ENCODE measurements at places on chromosomes 7 and 10.

DNA sequence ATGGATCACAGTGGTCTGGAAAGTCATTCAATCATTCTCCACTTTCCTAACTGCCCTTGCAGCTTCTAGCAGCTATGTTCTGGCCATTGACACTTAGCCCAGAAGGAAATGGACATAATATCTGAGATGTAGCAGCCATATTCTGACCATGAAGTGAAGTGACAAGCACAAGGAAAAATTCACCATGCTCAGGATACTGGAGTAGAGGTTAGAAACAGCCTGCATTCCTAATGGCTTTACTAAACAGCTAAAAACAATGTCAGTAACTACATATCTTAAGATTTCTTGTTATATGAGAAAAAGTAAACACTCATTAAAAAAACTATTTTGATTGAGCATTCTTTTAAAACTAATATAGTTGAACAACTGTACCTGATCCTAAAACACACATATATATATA, 443.8 kb downstream of the MAGI2 start:
- DNase-seq = no peak

GRCh38 chr10:20281579-20281978, 465.3 kb downstream of the PLXDC2 start:
- no peak for DNase-seq

- no peak for DNase-seq
These were observed 227.9 kb downstream of the GATA3 start for GRCh38 chr10:8282340-8282739.

DNA sequence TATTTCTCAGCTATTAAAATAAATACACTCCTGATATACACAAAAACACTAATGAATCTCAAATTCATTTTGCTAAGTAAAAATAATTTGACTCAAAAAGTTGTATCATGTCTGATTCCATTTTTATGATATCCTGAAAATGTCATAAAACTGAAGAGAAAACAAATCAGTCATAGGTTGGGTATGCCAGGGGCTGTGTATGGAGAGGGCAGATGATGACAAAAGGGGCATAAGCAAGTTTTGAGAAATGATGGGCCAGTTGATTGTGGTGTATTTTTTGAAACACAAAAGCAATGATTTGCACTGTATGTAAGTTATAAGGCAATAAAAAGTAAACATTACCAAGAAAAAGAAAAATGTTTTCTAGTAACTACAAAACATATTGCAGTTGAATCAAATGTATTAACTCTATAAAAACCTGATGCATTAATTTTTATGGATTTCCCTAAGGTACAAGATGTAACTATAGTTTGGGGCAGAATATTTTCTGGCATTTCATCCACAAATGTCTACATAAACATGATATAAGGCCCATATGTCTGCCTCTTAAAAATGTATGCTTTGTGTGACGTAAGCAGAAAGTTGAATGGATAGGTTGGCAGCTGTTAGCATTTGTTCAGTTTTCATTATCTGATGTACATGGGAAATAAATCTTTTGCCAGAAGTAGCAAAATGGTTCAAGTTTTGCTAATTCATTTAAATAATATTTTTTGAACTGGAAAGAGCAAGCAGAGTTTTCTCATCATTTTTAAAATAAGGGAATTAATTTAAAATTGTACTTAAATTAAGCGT, 35.1 kb upstream of the ING3 start:
- DNase-seq = no peak

- no peak for DNase-seq
These were observed 68.8 kb downstream of the ITGB8 start for GRCh38 chr7:20399521-20399920.

DNA sequence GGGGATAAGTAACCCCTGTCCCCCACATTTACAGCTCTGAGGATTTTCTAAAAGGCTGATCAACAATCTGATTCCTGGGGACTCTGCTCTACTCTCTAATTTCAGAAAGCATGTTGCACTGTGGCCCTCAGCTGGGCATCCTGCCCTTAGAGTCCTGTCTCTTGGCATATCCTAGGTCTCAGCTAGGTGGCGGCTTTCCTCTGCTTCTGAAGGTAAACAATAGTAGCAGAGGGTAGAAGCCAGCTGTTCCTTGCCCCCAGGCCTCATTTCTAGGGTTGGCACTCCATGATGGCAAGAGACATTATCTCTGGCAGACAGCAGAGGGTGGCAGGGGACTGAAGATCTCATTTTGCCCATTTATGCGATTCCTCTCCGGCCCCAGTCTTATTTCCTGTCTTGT, 77.0 kb downstream of the ADCYAP1R1 start:
- no peak for DNase-seq

DNA sequence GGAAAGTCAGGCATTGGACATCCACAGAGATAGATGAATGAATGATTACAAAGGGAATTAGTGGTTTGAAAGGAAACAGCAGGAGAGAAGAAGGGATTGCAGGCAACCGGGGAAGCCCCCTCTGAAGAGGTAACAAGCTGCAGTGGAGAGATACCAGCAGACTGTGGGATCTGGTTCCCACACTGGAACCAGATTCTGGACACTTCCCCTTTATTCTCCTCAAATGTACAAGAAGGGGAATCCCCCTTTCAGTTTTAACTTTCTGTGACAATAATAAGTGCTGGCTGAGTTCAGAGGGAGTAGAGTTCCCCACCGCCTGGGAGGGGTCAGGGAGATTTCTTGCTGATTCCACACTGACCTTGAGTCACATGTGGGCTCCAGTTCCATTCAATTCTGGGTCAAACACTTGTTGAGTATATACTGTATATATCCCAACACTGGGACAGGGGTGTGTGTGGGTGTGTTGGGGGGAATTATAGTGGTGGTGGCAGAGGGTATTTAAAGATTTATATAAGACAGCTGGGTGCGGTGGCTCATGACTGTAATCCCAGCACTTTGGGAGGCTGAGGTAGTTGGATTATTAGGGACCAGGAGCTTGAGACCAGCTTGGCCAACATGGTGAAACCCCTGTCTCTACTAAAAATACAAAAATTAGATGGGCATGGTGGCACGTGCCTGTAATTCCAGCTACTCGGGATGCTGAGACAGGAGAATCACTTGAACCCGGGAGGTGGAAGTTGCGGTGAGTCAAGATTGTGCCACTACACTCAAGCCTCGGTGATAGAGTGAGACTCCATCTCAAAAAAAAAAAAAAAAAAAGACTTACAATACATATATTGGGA, 16.5 kb upstream of the DDIT4 start:
- DNase-seq = no peak

- no peak for DNase-seq
These were observed 219.5 kb downstream of the KIAA1217 start for GRCh38 chr10:24428410-24428782.

DNA sequence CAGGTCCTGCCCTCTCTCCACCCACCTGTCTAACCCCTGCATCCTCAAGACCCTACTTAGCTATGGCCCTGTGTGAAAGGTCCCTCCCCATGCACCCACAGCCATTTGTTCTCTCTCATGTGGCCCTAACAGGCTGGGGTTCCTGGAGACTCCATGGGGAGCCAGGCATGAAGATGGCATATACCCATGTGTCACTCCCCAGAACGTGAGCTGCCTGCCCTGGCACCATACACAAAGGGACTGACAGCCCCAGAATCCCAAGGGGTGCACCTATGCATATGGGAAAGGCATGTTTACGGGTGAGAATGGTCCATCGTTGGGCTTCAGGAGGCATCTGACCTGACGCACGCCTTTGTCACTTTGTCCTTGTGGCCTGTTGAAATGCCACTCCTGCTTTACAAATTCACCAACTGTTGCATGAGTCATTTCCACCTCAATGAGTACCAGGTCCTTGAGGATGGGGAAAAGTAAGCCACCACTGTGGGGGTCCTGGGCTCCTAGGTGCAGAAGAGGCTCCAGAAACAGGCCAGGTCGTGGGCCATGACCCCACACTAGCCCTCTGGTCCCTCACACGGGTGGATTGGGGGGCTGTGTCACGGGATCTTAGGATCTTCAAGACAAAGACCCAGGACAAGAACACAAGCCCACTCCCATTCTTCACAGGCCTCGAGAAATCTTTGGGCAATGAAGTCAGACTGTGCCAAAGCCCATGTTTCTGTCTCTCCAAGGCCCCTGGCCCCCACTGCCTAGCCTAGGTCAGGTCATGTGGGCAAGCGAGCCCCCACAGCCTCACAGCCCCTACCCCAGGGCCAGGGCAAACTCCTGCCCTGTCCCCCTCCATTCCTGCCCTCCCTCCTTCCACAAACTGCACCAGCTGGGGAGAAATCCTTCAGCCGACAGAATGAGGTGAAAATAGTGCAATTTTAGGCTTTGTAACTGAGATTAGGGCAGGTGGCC, 8.6 kb downstream of the GPRIN2 start:
- DNase-seq = peak; percentile 10

GRCh38 chr7:128150223-128150865, 90.7 kb upstream of the LEP start:
- no peak for DNase-seq

- no peak for DNase-seq
These were observed 73.5 kb downstream of the PRKG1 start for GRCh38 chr10:51147644-51148399.

- DNase-seq = peak; percentile 83
These were observed 4.4 kb downstream of the RASSF4 start for GRCh38 chr10:44963772-44964633.

DNA sequence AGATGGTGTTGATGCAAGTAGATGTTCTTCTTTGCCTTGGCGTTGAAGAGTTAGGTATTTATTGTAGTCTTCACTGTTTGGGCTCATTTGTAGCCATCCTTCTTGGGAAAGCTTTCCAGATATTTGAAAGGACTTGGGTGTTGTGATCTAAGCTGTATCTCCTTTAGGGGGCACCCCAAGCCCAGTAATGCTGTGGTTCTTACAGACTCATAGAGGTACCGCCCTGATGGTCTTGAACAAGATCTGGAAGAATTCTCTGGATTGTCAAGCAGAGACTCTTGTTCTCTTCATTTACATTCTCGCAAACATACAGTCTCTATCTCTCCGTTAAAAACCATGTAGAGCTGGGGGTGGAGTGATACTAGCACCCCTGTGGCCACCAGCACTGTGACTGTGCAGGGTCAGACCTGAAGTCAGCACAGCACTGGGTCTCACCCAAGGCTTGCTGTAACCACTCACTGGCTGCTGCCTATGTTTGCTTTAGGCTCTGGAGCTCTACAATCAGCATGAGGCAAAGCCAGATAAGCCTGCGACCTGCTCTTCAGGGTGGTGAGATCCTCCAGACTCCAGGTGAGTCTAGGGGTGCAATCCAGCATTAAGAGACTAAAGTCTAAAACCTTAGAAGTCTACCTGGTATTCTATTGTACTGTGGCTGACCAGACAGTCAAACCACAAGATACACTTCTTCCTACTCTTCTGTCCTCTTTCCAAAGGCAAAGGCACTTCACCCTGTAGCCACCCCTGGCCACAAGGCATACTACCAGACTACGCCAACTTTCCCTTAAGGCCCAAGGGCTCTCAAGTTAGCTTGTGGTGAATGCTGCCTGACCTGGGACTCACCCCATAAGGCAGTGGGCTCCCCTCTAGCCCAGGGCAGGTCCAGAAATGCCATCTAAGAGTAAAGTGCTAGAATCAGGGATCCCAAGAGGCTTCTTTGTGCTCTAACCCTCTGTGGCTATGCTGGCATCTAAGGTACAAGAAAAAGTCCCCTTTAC, 209.7 kb upstream of the TMEM196 start:
- DNase-seq = peak; percentile 25

All from tibial nerve (tissue), 4 donors.